ENCODE measurements at places on chromosomes 4 and X.

- no peak for DNase-seq
These were observed 515.6 kb downstream of the PPARGC1A start for GRCh38 chr4:23374259-23374658.

DNA sequence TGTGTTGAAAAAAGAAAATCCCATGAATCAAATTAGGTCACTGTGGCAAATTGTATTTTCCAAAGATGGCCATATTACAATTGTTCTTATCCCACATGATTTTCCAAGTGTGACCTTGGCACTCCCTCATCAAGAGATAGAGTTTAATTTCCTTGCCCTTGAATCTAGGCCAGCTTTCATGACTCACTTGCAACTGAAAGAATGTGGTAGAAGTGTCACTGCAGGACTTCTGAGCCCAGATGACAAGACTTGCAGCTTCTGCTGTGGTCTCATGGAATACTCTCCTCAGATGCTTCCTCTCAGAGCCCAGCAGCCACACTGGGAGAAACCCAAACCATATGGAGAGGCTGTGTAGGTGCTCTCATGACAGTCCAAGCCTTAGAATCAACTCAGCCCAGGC, 139.0 kb downstream of the ADAMTS3 start:
- no peak for DNase-seq

DNA sequence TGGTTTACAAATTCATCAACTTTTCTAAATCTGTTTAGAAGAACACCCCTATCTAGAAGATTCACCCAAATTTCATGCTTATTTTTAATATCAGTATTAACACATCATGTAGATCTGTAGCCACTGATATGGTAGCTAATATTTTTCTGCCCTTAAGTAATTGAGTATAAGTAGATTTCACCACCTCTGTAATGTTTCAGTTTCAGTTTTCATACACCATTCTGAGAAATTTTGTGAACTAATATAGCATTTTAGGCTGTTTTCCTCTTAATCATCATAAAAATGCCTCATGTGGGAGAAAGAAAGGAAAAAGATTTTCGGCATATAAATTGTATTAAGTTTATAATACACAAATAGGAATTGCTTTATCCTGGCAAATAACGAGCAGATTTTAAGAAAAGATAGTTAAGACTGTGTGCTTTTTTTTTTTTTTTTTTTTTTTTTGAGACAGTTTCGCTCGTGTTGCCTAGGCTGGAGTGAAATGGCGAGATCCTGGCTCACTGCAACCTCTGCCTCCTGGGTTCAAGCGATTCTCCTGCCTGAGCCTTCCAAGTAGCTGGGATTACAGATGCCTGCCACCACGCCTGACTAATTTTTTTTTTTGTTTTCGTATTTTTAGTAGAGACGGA, 21.4 kb upstream of the RBPJ start:
- no peak for DNase-seq

DNA sequence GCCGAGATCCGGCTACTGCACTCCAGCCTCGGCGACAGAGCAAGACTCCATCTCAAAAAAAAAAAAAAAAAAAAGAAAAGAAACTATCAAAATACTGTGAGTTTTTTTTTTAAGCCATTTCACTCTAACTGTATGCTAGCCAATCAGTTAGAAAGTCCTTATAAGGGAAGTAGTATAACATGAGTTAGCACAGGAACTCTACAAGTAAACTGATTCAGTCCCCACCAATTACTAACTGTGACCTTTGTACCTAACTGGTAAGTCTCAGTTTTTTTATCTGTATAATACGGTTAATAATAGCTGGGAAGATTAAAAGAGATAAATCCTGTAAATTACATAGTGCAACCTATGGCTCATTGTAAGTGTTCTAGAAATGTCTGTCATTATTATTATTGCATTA, 35.1 kb upstream of the BRS3 start:
- no peak for DNase-seq

DNA sequence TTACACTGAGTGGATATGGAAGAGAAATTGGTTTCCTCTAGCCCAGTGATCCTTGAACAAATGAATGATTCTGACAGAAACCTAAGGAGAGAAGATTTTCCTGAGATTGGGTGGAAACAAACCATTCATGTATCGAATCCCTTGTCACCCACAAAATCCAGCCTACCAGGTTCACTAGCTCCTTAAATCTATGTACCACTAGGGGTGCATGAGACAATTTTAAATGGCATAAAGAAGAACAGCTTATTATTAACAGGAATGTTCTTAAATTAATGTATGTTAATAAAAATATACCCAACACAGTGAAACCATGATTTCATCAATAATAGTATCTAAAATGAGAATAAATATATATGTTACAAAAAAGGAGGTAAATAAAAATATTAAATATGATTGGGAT, 118.4 kb upstream of the LNX1 start:
- no peak for DNase-seq
